B cell (primary cell): ENCODE measurements at places on chromosomes 2 and 18.

DNA sequence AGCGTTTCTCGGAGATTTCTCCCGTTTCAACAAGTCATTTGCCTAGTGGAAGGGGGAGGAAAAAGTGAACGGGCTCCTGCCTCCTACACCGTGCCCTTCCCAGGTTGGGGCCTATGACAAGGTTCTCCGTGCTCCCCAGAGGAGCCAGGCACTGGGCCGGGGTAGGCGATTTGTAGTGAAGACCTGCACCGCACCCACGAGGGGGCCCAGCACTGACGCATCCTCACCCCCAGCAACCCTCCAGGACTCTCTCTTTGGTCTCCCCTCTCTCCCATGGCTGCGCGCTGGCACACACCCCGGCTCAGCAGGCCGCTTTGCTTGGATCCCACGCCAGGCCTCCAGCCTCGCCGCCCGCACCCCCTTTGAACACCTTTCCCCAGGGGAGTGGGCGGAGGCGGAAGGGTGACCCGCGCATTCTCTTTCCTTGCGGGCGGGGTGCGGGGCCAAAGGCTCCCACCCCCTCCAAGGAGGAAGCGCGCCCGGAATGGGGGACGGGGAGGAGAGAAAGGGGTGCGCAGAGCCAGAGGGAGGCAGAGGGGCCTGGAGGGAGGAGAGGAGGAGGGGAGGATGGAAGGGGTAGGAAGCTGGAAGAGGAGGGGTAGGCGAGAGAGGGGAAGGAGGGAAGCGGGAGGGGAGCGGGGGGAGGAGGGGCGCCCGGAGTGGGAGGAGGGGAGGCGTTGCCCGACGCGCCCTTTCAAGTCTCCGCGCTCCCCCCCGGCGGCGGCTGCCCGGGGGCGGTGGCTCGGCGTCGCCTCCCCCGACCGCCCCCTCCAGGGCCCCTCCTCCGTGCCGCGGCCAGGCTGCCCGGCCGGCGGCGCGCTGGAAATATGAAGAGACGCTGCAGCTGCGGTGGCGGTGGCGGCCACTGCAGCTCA is at the start of gene APCDD1:
Gene APCDD1 (plus strand): TSS at position 830 of the 875 bp plus-strand sequence. CDS start 347 bp downstream, outside the sequence.
- peak; percentile 13 for DNase-seq

- no peak for DNase-seq
These were observed 101.7 kb upstream of the LGALSL start for GRCh38 chr2:64352292-64352691.

DNA sequence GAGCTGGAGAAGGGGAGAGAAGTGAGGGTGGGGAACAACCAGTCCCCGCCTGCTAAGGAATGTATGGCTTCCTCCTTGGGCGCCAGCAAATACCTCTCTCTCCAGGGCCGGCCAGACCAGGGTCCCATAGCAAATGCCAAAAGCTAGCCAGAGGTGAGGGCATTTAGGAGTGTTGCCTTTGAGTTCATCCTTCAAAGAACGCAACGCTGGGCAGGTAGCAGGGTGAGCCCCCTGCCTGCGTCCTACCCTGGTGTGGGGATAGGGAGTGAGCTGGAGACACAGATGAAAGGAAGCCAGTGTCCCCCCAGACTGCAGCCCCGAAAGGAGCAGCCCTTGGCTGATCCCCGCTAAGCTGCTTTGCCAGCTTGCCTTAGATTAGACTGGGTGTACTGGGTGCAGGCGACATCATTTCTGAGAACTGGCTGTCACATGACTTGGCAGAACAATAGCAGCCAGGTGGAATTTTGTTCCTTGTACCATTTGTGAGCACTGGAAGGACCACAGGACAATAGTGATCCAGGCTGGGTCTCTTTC is 40.4 kb downstream of the KLHL29 start:
- DNase-seq, result no peak

DNA sequence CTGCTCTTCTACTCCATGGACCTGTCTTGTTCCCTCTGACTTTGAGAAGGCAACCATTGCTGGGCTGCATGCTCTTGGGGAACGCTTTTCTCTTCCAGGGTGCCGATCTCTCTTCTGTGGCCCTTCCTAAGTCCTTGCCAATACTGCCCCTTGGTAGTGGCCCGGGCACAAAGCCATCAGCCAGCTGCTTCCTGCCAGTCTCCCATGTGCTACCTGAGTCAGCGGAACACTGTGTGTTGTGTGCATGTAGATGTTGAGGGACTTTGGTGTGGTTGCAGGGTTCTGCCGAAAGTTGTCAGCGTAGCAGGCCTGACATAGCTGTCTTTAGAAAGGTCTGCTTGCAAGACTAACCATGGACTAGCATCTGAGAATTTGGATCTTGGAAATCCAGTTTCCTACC is 35.4 kb downstream of the MGAT5 start:
- no peak for DNase-seq

- no peak for DNase-seq
These were observed 110.6 kb downstream of the PLEKHM3 start for GRCh38 chr2:207914716-207915115.

DNA sequence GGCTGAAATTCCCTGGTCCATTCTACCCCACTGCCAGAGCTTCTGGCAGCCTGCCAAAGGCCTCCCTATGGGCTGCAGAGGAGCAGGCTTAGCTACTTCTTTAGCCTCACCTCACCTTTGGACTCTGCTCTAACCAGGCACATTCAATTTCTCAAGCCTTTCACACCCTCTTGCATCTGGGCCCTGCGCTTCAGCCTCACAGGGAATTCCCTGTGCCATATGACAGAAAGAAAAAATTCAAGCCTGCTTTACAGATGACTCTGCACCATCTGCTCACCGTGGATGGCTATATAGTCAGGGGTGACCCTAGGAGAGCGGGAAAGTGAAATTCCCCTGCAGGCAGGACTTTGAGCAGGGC is 62.5 kb downstream of the REEP1 start:
- DNase-seq, result no peak

- no peak for DNase-seq
These were observed 39.3 kb downstream of the NAPG start for GRCh38 chr18:10564975-10565773.

GRCh38 chr2:195038153-195038552 is 618.9 kb upstream of the SLC39A10 start:
- DNase-seq, result no peak

DNA sequence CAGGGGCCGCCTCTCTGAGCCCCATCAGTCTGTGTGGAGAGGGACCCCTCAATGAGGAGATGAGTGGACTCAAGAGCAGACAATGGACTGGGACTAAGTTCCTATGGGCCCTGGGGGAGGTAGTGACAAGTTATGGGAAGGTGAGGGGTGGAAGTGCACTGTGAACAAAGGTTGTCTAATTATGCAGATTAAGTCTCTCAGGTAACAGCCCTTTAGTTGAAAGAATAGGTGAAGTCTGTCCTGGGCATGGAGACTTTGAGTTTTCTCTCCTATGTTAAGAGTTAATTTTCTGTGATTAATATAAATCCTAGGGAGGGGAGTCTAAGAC is 243.8 kb downstream of the FAM210A start:
- no peak for DNase-seq

GRCh38 chr18:45228796-45229388 is 386.4 kb upstream of the SLC14A2 start:
- no peak for DNase-seq

DNA sequence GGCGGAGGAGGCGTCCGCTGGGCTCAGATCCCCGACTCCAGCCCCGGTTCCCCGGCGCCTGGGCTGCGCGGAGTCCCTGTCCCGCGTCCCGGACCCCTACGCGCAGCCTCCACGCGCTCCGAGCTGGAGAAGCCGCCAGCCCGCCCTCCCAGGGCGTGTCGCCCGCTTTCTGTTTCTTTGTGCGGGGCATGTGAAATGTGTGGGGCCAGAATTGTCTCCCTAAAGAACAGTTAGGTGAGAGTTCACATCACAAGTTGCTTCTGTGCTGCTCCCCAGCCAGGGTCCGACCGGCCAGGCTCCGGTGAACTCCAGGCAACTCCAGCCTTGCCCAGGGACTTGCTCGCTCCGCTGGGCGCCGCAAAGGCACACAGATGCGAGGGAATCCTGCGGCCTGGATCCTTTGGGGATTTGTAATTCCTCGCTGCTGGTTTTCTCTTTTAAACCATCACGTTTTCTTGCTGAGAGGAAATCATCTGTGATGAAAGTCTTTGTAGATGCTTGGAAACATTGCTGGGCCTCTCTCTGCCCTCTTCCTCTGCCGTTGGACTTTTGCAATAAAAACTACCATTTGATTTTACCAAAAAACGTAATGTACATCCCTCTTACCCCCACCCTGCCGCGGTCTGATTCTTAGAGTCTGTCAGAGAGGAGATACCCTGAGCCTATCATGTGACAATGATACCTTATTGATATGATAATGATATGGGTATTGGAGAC is 631 bp downstream of the GYPC start:
- DNase-seq, result peak; percentile 60

GRCh38 chr2:122179492-122180165 is 424.2 kb downstream of the TSN start:
- no peak for DNase-seq

- no peak for DNase-seq
These were observed 880.6 kb downstream of the TSN start for GRCh38 chr2:122636097-122636496.

- DNase-seq, result no peak
These were observed 21.6 kb downstream of the SMAD7 start for GRCh38 chr18:48929212-48929612.

- DNase-seq, result no peak
These were observed 329.6 kb downstream of the MBD2 start for GRCh38 chr18:53894675-53895442.

DNA sequence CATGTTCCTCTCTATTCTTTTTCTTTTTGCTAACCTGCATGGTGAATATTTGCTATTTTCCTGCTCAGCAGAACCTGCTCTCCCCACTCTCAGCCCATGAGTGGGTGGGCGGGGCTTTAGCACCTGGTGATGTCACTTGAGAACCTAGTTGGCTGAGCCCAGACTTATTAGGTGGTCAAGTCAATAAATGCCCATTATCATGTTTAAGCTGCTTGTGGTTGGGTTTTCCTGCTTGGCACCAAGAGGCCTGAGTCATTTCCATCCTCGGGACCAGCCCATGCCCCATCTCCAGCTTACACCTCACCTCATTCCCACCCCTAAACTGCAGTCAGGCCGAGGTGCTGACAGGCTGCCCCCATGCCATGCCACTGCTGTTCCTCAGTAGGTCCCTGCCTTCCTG is 226.6 kb downstream of the ANKRD30B start:
- DNase-seq, result no peak

DNA sequence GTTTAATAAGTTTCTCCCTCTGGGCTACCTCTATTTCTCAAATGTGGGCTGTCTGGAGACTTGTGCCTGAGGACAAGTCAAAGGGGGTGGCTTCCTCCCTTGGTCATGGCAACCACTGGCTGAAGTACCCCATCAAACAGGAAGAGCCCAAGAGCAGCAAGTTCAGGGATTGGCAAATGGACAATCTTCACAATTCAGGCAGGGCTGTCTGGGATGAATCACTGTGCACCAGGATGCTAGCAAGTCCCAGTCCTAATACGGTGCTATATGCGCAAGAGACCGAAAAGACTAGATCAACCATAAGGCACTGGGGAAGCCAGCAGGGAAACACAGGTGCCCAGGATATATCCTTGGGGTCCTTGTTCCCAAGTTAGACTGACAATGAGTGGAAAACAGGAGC is 75.5 kb downstream of the ANTXR1 start:
- no peak for DNase-seq

DNA sequence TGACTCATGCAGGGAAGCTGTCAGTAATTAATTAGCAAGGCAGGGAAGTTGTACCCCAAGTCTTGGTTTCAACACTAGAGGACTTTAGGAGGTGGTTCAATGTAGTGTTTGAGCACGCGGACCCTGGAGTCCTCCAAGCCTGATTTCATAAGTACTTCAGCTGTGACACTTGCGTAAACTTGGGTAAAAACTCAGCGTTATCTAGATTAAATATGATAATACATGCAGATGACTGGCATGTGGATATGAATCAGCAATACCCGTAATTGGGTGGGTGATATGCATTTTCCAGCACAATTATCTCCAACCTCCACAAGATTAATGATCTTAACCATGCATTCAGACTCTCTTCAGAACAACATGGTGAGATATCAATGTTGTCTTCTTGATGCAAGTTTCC is 5.2 kb downstream of the UGT1A7 start:
- DNase-seq, result no peak

DNA sequence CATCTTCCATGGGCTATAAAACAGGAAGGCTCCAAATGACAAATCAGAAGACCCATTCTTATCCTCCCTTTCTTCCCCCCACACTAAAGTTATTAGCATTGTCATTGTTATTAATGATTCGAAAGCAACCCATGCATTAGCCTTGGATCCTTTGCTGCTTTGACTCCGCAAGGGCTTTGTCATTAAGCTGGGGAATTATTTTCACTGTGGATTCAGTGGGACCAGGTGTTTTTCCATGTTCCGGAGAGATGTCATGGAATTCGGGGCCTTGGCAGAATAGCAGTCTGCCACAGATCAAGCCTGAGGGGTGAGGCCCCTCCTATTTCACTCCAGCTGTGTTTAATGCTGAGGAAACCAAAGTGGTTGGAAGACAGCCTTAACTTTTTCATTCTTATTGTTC is 357.1 kb downstream of the EN1 start:
- no peak for DNase-seq

GRCh38 chr2:238527565-238527964 is 100.8 kb downstream of the ASB1 start:
- no peak for DNase-seq

DNA sequence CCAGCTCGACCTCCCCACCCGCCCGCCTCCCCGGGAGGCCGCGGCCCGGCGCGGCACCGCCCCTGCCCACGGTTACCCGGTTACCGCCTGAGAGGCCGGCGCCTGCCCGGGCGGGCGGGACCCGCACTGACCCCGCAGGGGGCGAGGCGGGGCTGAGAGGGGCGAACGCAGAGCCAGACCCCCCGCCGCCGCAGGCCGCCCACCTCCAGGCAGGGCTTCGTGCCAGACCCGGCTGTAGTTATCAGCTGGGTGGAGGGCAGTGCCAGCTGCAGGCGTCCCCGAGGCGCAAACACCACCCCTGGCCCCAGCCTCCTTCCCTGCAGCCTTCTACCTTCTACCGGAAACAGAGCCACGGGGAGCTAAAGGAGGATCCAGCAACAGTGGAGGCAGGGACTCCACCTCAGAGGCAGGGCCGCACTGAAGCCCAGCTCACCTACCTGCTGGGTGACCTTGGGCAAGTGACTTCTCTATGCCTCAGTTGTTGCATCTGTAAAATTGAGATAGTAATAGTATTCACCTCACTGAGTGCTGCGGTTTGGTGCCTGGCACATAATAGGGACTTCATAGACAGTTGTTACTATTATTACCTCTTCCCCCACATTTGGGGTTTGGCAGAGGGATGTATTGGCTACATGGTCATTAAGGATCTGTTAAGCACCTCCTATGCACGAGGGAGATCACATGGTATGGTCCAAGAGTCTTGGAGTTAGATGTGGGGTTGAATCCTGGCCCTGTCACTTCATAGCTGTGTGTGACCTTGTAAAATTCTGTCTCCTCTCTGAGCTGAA is 231.6 kb upstream of the SMAD2 start:
- DNase-seq, result no peak

- DNase-seq, result no peak
These were observed 31.3 kb downstream of the HDHD2 start for GRCh38 chr18:47118981-47119380.

- no peak for DNase-seq
These were observed 72.8 kb upstream of the POU3F3 start for GRCh38 chr2:104781151-104781550.
